ENCODE measurements at places on chromosomes 1 and 21.

DNA sequence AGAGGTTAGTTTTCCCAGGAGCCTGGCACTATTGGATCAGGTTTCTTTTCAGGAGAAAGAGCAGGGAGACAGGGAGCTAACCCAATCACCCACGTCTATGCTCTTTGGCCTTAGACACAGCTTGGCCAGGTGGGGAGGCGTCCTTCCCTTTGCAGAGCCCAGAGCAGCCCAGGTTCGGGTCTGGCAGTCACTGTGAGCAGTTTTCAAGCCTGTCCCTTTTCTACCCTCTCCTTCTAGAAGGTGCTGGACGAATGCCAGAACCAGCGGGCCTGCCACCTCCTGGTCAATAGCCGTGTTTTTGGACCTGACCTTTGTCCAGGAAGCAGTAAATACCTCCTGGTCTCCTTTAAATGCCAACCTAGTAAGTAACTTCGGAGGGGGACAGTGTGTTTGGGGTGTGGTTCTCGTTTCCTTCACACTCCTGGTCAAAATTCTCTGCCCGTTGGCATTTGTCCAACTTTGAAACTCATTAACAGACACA is 44.9 kb downstream of the EVA1C start:
- no peak for DNase-seq

GRCh38 chr1:232533328-232533727 is 96.6 kb downstream of the SIPA1L2 start:
- no peak for DNase-seq

DNA sequence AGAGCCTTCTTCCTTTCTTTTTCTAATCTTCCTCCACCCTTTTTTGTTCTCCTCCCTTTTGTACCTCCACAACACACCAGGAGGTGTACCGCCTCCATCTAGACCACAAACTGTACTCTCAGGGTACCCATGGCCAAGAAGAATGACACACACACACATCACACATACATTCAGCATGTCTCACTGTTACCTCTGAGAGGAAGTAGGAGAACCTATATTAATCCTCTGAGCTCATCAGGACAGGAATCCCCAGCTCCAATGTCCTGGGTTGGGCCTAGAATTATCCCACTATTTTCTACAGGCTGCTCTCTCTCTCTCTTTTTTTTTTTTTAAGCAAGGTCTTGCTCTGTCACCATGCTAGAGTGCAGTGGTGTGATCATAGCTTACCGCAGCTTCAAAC is 36.7 kb downstream of the ATP2B4 start:
- DNase-seq = no peak

DNA sequence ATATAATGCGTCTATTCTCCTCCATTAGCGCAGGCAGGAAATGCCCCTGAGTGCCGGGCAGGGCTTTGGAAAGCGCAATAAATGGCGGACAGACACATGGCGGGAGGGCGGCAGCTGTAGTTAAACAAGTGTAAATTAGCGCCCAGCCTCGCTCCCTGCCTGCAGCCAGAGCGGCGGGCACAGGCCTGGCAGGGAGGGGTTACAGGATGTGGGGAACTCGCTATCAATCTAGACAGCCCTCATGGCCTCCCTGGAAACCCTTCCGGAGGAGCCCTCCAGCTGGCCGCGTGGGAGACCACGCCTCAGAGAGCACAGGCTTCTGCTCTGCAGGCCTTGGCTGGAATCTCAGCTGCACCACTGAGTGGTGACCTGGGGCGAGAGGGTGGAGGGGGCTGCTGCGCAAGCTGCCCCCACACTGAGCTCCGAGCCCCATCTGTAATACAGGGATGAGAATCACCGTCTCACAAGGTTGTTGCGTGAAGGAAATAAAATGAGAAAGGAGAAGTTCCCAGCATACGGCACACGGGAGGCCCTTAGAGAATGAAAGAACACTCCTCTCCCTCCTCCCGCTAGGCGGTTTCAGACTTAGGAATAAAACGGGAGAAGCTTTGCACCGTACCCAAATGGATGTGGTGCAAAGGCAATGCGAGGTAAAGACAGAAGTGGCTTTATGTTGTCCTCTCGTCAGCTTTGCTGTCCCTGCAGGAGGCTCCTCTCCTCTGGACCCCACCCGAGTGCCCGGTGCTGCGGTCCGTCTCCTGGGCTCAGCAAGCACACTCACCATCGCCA is 167.2 kb upstream of the POU3F1 start:
- no peak for DNase-seq

GRCh38 chr21:25186273-25186672 is 421.0 kb downstream of the MRPL39 start:
- no peak for DNase-seq

- no peak for DNase-seq
Measured at GRCh38 chr1:182080955-182081582, 19.6 kb upstream of the ZNF648 start.

GRCh38 chr1:90357995-90358394 is 359.1 kb downstream of the BARHL2 start:
- DNase-seq = no peak

DNA sequence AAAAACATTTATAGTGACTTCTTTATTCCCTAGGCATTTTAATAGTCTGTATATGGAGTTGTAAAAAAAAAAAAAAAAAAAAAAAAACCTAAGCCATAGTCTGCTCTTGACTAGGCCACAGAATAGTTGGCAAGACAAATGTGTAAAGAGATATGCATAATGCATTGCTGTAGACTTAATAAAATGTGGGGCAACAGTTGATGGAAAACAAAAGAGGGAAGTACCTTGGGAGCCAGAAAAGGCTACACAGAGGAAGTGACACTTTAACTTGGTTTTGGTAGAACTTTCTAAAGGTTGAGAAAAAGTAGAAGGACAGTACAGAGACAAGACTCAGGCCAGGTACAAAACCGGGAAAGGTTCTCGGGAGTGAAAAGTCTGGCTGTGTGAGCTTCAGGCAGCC is 802.9 kb upstream of the ADAMTS5 start:
- DNase-seq = no peak

GRCh38 chr1:3671371-3672180 is 19.3 kb downstream of the TP73 start:
- no peak for DNase-seq

- no peak for DNase-seq
Measured at GRCh38 chr1:173545688-173546087, 57.2 kb downstream of the SLC9C2 start.

DNA sequence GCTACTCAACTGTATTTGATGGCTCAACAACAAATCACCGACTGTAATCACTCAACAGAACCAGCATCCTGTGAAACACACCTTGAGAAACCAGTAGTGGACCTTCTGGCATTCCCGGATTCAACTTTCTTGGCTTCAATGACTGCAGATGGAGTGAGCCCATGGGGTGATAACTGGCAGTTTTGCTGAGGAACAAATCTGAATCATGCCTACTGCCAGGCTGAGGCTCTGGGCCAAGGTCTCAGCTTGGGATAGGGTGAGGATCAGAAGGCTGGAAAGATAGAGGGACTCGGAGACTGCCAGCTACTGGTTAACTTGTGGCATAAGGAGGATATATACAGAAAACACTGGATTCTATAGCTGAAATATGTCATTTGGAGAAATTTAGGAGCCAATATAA is 63.5 kb upstream of the DIRAS3 start:
- no peak for DNase-seq

GRCh38 chr1:20587661-20588053 is 1.2 kb upstream of the CDA start:
- DNase-seq = no peak

DNA sequence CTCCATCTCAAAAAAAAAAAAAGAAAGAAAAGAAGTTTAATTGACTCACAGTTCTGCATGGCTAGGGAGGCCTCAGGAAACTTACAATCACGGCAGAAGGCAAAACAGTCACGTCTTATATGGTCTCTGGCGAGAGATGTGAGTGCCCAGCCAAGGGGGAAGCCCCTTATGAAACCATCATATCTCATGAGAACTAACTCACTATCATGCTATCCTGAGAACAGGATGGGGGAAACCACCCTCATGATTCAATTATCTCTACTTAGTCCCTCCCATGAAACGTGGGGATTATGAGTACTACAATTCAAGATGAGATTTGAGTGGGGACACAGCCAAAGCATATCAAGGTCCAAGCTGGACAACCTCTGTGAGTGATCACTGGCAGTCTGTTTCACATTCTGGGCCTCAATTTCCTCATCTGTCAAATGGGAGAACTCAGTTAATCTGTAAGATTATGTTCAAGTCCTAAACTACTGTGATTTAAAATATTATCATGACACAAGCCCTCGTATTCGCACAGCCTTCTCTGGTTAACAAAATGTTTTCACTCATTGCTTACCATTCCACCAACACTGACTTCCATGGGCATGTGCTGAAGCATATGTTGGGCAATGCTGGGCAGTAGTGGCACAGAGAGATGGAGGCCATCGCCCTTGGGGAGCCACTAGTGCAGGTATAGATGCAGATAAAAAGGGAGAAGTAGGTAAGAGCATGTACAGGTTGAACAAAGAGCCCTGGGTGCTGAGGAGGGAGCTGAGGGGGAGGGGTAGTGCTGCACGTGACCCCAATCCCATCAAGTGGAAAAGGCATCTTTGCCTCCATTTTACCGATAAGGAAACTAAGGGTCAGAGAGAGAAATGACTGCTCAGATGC is 46.2 kb upstream of the SLC2A1 start:
- no peak for DNase-seq

- no peak for DNase-seq
Measured at GRCh38 chr21:18368205-18368604, 35.4 kb downstream of the TMPRSS15 start.

- no peak for DNase-seq
Measured at GRCh38 chr1:79792219-79792930, 785.8 kb upstream of the ADGRL4 start.

- DNase-seq = no peak
Measured at GRCh38 chr1:241391926-241392710, 35.1 kb upstream of the RGS7 start.

Measured in stimulated activated CD4-positive, alpha-beta T cell treated with anti-CD3 and anti-CD28 coated beads, TNF-alpha, amount 100 ng/mL, for 4 hours (primary cell).